SK-N-MC (cell line): ENCODE measurements at places on chromosomes 4 and X.

DNA sequence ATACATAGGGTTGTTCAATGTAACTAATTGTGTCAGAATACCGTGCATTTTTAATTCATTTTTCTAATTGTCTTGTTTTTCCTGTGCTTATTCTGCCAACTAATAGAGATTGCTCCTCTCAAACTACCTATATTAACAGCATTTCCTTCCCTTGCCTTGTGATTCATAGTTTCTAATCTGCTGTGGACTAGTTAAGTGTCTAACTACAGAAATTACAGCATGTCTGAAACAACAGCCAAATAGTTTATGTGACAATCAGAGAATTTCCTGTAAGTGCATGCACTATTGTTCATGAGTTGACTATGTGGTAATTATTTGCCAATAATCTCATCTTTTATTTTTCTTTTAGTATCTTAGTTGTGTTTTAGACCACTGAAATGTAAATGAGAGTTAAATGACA, 4.1 kb upstream of the SEC24B start:
- DNase-seq: no peak

- peak; percentile 37 for DNase-seq
Measured at GRCh38 chr4:184534511-184535391, 60.4 kb upstream of the IRF2 start.

DNA sequence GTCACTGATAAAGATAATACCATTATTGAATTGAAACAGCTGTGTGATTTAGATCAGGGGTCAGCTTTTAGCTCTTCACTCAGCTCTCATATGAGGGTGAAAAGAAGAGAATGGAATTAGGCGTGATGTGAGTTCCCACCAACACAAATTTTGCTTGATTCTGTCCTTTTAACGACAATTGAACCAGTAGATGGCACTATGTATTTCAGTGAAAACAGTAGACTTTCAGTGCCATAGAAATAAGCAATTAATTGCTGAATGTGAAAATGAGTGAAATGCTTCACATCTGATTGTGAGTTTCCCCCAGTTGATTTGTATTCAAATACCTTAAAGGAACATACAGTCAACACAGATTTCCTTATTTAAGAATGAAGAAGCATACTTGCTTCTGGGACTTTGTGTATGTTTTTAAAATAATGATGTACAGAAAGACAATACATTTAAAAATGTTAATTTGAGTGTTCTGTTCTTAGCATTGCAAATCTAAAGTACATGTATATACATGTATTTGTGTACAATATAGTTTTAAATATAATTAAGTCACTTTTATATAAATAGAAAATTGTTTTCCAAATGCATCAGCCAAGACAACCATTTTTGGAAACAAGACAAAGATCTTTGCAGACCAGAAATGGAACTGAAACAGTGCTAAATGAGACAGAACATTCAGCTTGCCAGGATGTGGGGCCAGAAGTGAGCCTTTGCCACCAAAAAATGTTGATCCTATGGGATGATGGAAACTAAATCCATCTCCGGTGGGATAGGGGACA, 178.8 kb downstream of the SNCA start:
- DNase-seq: peak; percentile 16

DNA sequence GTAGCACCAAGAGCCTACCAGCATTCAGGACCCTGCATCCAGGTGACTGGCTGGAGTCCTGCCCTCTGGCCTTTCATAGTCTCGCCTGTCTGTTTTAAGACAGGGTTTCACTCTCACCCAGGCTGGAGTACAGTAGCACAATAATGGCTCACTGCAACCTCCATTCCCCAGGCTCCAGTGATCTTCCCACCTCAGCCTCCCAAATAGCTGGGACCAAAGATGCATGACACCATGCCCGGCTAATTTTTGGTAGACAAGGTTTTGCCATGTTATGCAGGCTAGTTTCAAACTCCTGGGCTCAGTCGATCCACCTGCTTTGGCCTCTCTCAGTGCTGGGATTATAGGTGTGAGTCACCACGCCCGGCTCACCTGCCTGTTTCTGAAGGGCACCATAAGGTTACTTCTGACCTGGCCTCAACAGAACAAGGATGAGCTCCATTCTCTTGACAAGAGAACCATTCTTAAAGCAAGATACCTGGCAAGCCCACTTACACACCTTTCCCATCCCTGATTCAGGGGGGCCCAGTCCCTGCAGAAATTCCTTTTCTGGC, 6.7 kb downstream of the RPS4X start:
- no peak for DNase-seq

GRCh38 chrX:150197388-150197787, 165.7 kb upstream of the MAMLD1 start:
- no peak for DNase-seq

DNA sequence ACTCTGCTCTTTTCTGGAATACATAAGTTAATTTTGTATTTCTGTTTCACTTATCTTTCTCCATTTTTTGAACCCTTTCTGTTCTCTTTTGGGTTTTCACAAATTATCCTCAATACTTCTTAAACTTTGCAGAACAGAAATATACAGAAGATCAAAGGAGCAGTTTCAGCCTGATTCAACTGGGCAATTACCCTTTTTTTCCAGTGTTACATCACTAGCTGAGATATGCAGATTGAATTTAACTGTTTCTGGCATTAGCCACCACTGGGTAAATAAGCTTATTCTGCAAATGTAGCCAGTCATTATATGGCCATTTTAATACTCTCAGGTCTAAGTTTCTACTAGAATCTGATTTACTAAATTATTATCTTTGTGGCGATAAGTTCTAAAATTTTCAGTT, 66.9 kb upstream of the GRID2 start:
- DNase-seq: no peak

- DNase-seq: no peak
Measured at GRCh38 chr4:31995943-31996901, 1276.1 kb downstream of the PCDH7 start.

DNA sequence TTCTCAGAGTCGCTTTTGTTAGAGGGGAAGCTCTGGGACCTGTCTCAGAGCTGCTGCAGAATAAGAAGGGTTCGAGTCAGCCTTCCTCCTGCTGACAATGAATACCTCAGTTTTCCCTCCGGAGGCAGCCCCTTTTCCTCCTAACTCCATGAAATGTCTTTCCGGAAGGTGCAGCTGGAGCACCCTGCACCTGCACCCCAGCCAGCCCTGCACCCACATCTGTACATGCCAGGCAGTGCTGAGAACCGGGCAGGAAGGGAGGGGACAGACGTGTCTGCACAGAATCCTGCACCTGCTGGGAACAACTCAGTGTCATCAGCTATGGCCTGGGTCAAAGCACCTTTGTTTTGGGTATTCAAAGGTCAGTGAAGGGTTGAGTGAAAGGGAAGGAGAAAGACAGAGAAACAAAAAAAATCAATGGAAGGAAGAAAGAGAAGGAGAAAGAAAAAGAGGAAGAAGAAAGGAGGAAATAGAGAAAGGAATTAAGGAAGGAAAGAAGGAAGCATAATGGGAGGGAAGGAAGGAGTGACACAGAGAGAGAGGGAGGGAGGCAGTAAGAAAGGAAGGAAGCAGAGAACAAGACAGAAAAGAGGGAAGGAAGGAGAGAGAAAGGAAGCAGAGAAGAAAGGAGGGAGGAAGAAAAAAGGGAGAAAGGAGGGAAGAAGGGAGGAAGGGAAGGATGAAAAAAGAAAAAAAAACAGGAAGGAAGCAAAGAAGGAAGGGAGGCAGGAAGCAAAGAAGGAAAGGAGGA, 273.7 kb downstream of the DHRSX start:
- DNase-seq: no peak

DNA sequence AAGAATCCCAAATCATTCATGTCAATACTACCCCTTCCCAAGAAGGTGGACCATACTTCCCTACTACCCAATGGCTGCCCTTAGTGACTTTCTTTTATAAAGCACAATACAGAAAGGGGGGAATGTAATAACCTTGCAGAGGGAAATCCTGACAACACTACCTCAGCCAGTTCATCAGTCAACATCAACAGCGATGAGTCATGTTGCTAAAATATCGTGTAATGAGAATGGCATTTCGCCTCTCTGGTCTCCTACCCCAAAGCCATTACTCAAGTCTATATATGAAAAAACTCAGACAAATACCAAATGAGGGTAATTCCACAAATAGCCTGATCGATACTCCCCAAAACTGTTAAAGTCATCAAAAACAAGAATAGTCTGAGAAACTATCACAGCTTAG, 3.3 kb upstream of the MAGEA8 start:
- no peak for DNase-seq

DNA sequence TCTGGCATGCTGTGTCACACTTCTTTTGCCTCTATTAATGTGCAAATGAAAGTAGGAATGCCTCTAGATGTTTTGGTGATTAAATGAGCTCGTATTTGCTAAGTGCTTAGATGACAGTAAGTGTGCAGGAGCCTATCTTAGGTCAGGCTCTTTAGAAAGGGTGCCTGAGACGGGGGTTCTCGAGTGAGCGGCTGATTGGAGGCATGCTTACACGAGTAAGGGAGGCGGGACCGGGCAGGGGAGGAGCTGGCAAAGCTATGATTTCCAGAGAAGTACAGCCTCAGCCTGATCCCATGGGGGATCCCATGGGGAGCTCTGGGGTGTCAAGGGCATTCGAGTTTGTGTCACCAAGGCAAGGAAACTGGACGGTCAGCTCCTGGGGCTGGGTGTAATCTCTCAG, 44.8 kb downstream of the CLDN34 start:
- DNase-seq: no peak

- DNase-seq: no peak
Measured at GRCh38 chr4:57303012-57303751, 193.0 kb upstream of the IGFBP7 start.

GRCh38 chrX:54540289-54540688, 10.3 kb downstream of the GNL3L start:
- DNase-seq: no peak

DNA sequence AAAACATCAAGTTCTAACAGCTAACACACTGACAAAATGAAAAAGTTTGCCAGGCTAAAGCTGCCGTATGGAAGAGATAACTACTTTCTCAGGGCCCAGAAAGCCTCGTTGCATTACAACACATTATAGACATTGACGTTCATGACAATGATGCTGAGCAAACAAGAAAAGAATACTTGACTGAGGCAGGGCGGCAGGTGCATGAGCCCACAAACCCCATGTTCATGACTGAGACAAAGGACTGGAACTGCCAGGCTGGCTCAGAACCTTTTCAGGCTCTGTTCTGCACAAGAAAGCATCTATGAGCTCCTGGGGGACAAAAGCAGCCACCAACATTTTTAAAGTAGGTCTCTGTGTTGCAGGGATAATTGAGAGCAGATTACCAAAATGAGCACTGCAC, 13.6 kb downstream of the TLR6 start:
- no peak for DNase-seq

DNA sequence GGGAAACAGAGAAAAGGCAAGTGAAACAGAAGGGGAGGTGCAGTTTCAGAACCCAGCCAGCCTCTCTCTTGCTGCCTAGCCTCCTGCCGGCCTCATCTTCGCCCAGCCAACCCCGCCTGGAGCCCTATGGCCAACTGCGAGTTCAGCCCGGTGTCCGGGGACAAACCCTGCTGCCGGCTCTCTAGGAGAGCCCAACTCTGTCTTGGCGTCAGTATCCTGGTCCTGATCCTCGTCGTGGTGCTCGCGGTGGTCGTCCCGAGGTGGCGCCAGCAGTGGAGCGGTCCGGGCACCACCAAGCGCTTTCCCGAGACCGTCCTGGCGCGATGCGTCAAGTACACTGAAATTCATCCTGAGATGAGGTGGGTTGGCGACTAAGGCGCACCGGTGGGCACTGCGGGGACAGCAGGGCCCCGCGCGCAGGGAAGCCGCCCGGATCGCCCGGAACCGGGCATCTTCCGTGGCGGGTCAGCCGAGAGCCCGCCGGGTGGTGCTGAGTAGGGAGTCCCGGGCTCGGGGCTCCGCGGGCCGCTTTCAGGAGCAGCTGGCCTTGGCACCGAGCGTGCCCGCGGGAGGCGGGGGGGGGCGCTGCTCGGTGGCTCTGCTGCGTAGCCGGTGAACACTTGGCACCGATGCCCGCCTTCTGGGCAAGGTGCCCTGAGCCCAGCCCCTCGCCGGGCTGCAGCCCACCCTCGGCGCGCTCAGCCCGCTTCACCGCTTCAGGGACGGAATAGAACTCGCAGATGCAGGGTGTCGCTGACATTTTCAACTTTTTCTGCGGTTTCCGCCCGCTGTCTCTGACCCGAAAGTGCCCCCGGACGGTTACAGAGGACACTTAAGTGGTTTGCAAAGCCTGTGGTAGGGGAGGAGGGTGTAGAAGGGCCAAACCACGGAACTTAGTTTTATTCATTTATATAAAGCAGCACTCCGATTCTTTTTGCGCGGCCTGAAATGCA, at the start of gene CD38:
Gene CD38, plus strand, starts transcription at position 40 of the 953 bp plus-strand sequence. Its CDS starts 87 bp downstream, at position 127.
- no peak for DNase-seq

DNA sequence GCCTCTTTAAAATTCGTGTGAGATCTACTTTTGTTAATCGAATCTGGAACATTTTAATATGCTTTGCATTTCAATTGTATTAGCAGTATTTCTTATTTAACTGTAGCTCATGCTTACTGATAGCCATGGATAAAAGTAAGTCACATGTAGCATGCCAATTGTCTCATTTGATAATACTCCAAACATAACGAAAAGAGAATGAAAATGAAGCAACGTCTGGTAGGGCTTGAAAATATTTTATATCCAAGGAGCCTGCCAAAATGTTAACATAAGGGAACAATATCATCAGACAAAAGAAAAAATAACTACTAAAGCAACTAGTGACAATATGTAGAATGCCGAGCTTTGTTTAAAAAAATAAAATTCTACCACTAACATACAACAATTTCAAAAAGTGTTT, 94.1 kb upstream of the MID1 start:
- DNase-seq: no peak

DNA sequence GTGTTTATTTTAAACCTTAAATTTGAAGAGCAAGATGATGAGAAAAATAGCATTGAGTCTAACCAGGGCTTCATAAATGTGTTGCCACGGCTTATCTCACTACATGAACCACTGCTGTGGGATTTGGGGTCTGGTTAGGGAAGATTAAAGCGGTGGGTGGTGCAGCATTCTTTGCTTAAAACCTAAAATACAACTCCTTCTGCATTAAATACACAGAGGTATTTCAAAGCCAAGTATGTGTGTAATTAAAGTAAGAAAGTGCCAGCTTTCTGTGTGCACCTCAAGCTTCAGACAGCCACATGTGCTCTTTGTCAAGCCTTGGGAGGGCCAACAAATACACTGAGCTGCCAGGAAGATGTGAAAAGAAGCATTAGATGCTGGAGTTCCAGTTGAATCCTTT, 128.0 kb downstream of the CPE start:
- DNase-seq: no peak

- no peak for DNase-seq
Measured at GRCh38 chr4:158316264-158316663, 106.0 kb downstream of the TMEM144 start.
